G401 (cell line): ENCODE measurements at places on chromosomes 1 and 21.

- no peak for DNase-seq
Measured at GRCh38 chr1:35201631-35202030, 8.7 kb upstream of the SFPQ start.

GRCh38 chr1:174744886-174745285 is 254.9 kb upstream of the CACYBP start:
- DNase-seq = no peak

GRCh38 chr1:65068202-65069010 is 79.6 kb upstream of the AK4 start:
- peak; percentile 72 for DNase-seq

DNA sequence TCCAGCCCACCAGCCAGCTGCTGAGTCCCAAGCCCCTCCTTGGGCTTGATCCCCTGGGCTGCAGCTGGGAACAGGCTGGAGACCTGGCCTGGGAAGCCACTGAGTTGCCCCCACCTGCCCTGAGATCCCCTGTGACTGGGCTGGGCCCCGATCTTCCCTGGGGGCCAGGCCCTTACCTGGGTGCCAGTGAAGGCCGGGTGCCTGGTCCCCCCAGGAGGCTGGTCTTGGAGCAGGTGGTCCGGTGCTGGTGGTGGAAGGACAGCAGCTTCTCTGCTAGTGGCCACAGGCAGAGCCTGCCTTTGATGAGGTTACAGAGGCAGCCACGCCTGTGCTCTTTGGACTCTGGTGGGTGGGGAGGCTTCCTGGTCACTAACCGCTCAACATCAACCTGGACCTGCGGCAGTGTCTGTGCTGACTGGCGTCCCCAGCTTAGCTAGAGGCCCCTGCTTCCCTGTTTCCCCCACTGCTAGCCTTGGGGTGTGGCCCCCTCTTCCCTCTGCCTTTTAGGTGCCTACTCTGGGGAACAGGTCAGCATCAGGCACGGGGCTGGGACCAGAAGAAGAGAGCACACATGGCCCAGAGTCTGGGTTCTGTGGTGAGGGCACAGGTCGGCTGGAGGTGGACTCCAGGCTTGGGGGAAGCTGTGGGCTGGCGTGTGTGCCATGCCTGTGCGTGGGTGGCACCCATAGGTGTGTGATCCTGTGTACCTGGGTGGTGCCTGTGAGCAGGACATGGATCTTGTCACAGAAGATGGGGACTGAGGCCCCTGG is at the start of gene EPS8L3:
EPS8L3 (minus strand) TSS at position 278 of the 770 bp plus-strand sequence. CDS start 2,174 bp downstream, outside the sequence.
- DNase-seq = no peak

DNA sequence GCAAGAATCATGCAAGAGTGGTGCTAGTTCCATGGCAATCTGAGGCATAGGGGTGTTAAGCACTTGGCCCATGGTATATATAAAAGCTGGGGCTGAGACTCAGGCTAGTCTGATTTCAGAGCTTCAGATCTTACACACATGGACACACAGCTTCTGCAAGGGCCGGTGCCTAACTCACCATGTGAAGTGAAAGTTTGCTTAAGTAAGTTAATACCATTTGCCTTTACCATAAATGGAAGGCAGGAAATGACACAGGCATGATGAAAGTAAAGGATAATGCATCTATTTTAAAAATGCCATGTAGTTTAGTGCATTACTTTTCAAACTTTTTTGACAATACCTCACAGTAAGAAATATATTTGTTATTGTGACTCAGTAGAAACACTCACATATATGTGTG is 122.6 kb downstream of the KCNJ6 start:
- DNase-seq = no peak

DNA sequence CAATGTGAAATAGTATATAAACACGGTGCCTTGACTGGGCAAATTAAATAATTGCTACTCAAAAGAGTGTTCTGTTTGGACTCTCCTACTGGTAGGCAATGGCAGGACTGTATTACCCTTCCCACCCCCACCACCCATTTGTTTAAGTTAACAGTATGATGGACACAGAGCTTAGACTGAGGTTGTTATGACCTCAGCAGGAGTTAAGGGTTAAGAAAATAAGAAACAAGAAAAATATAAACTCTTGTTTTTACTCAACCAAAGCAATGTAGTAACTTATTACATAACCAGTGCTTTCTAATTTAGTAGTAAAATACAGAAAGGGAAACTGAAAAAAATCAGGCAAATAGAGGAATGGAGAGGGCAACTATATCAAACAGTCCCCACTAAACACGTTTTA is 19.9 kb upstream of the SERPINC1 start:
- no peak for DNase-seq

DNA sequence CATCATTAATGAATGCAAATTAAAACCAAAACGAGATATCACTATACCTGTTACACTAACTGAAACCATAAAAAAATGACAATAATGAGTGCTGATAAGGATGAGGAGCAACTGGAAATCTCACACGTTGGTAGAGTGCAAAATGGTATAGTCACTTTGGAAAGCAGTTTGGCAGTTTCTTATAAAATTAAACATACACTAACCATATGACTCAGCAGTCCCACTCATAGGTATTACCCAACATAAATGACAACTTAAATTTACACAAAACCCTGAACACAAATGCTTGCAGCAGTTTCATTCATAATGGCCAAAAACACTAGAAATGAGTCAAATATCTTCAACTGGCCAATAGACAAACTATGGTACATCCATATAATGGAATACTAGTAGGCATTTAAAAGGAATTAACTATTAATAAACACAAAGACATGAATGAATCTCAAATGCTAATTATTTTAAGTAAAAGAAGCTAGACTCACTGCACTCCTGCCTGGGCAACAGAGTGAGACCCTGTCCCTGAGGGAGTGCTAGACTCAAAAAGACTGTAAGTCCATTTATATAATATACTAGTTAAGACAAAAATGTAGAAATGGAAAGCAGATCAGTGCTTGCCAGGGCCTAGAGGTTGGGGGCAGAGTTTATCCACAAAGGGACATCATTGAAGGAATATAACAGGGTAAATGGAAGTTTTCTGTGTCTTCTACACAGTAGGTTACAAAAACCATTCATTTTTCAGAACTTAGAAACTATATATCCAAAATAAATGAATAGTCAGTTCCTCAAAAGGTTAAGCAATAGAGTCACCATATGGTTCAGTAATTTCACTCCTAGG is 77.4 kb downstream of the EIF4G3 start:
- no peak for DNase-seq

DNA sequence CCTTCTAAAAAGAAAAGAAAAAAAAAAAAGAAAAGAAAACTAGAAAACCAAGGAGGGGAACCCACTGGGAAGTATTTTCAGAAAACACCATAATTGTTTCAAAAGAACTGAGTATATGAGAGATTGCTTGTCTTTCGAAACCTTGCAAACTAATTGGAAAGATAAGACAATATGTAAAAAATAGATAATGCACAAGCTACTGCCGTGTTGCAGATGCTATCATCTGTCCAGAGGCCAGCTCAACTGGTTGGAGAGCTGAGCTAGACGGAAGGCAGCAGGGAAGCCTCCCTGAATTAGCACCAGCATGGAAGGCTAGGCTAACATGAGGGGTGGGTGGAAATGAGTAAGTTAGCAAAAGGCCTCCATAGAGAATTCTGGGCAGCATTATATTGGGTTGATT is 16.2 kb upstream of the CACHD1 start:
- DNase-seq = no peak

GRCh38 chr1:7516341-7516740 is 254.8 kb upstream of the VAMP3 start:
- peak; percentile 28 for DNase-seq

GRCh38 chr1:5098981-5099385 is 444.6 kb downstream of the AJAP1 start:
- DNase-seq = no peak

- DNase-seq = no peak
Measured at GRCh38 chr21:23955135-23955843, 1652.0 kb downstream of the MRPL39 start.

DNA sequence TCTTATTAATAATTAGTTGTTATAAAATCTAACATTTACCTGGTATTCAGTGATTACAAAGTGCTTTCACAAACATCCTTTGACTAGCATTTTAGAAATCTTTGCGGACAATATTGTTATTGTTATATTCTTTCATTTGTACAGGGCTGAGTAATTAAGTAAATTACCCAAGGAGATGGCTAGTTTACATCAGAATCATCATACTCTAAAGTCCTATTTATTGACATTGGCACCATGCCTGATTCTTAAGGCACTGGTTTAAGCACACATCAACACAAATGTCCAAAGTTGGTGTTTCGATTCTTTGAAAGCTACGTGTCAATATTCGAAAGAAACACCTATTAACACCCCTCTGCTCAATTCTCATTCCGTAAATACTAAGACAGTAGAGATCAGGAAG is 424.6 kb upstream of the CHRM3 start:
- DNase-seq = no peak

DNA sequence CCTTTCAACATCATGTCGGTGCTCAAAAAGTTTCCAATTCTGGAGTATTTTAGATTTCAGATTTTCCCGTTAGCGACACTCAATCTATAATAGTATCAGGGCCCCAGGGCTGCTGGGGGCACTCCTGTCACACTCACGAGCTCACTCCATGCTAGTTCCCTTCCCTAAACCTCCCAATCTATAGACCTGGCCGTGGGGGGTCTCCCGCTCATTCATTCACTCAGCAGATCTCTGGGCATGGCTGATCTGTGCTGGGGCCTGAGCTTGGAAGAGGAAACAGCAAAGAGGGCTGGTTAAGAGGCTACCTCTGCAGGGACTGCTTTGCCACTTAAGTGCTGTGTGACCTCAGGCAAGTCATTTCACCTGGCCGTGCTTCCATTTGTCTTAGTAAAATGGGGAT is 46.8 kb upstream of the LAPTM5 start:
- DNase-seq = no peak

DNA sequence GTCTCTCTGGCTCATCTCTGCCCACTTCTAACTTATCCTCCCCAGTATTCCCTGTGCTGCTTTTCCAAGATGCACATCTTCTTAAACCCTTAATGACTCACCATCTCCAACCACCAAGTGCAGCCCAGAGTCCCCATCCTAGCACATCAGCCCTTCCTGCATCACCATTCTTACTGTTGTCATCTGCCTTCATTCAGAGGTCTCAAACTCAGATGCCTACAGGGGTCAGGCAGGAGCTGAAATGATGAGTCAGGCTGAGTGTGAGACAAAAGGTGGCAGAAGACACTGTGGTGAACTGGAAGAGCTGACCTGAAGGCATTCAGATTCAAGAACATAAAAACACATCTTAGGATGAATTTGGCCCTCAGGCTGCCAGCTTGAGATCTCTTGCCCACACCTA is 34.6 kb downstream of the OLFML2B start:
- DNase-seq = no peak

DNA sequence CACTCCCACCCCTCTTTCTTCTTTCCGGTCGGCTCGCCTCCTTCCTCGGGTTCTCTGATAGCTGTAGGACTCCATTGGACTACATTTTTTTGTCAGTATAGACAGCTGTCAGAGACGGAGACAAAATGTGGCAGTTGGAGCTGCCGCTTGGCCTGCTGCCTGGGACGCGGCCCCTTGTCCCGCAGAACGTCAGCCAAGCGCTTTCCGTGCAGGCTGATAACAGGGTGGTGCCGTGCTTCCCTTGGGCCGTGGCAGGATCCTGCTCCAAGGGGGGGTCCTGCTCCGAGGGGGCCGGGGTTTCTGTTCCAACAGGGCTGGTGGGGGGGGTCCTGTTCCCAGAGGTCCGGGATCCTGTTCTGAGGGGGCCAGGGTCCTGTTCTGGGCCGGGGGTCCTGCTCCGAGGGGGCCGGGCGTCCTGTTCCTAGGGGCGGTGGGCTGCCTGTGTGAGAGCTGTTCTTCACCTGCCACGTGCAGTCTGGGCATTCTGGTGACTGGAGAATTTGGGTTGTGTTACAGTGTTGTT is 4.9 kb downstream of the SKI start:
- DNase-seq = no peak

GRCh38 chr1:244011786-244012185 is 39.3 kb upstream of the ZBTB18 start:
- DNase-seq = no peak

- DNase-seq = no peak
Measured at GRCh38 chr1:164777518-164777917, 218.5 kb downstream of the PBX1 start.

DNA sequence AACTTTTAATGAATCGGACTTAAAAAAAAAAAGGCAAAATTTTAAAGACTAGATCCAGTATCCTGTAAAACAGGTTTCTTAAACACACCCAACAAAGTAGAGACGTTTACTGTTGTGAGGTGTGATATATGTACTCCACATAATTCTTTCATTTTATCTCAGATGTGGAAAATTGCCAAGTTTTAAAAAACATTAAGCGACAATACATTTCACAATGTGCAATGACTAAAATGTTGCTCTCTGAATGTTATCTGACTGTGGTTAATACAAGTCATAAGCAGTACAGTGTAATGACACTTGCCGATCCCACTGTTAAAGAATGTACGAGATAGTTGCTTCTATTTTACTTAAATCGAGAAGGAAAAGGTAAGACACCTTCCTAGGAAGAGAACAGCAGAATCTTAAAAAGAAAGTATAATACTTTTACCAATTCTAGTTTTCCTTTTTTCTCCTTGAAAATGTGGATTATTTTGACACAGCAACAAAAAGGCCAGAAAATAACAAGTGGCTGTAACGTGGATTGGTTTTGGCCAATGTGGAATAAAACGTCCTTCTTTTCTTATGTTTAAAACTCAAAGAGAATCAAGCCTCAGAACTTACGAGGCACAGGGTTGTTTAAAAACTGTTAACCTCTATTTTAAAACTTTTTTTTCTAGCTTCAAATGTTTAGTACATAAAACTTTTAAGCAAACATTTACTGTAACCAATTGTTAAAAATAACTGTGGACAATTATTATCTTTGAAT is 51.4 kb downstream of the TP53BP2 start:
- no peak for DNase-seq

DNA sequence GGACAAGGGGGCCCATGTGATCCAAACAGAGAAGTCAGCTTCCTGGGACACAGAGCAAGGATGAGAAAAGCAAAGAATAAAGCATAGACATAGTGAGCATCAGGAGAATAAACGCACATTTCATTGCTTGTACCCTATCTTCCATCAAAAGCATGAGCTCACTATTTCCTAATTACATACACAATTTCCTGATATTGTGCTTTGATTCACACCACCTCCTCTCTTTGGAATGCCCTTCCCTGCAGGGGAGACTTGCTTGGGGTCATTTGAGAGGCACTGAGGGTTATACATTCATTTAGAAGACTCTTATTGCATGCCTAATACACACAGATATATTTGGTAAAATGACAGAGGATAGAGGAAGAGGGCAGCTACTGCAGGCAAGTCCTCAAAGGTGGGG is 185.4 kb downstream of the SEC16B start:
- no peak for DNase-seq
